ENCODE measurements at places on chromosomes 7 and 10.

- DNase-seq, result no peak
These were observed 8.8 kb upstream of the SLC25A28 start for GRCh38 chr10:99628923-99629624.

DNA sequence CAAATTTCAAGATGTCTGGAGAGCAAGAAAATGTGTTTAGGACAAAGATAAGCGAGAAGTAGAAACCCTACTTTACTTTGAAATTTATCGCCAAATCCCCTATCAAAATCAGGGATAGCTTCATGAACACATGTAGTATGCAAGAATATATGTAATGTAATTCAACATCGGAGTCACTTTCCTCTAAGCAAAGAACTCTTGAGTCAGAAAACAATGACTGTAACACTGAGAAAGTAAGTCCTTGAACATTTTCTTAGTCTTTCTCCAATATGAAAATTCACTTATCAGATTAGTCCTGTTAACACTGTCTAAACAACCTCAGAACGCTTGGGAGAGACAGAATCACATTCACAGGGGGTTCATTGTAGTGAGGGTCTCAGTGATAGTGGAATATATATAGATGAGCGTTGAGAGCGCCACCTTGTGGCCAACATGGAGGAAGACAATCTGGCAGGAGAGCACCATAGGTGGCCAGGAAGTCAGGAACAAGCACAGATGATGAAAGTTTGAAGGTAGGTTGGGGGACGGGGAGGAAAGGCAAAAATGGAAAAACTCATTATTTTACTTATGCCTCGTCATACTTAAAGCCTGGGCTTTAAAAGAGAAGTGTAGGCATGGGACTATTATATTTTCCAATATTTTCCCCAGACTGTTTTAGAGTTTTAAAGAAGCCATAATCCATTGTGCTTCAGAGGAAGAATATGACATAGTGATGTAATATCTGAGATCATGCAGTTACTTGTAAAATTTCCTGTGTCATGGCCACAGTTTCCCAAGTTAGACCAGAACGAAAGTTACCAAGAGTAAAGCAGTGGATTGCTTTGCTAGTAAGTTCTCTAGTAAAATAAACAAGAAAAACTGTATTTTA is 115.5 kb upstream of the GNAI1 start:
- no peak for DNase-seq

DNA sequence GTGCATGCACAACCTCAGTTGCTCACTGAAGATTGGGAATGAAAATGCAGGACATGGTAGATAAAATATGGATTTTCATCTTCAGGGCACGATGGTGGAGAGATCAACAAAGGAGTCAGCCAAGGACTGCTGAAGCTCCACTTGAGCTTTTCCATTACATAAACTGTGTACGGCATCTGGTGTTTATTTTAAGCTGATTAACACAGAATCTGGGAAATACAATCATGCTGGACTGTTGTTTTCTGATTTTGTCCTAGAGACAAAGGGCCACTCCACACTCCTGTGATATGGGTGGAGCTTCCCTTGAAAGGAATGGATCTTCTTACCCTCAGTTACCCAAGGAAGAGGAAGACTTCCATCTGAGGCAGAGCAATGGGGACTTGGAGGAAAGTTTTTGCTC is 120.6 kb downstream of the SAMD9 start:
- no peak for DNase-seq

GRCh38 chr10:17445400-17445998 is 8.9 kb downstream of the ST8SIA6 start:
- no peak for DNase-seq

GRCh38 chr10:102675666-102676533 is 31.6 kb downstream of the TRIM8 start:
- no peak for DNase-seq

- no peak for DNase-seq
These were observed 129.6 kb upstream of the MKLN1 start for GRCh38 chr7:131197920-131198615.

GRCh38 chr7:88046839-88047573 is 113.0 kb downstream of the ADAM22 start:
- DNase-seq, result no peak

- no peak for DNase-seq
These were observed 158.5 kb downstream of the CACNA2D1 start for GRCh38 chr7:82284936-82285519.

- DNase-seq, result no peak
These were observed 8.3 kb downstream of the MNX1 start for GRCh38 chr7:157001920-157002818.

DNA sequence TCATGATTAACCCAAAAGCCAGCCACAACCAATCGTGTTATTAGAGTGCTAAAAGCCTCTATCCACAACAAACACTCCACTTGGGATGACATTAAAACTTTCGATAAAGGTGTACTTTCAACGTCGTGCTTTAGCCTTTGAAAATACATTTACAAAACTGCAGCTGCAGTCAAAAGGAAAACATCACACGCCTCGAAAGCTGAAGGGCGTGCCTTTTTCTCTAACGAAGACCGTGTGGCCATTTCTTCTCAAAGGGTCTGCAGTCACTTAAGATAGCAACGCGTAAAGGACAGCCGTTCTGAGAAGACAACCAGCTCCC is 1.1 kb downstream of the ARHGAP12 start:
- DNase-seq, result no peak

DNA sequence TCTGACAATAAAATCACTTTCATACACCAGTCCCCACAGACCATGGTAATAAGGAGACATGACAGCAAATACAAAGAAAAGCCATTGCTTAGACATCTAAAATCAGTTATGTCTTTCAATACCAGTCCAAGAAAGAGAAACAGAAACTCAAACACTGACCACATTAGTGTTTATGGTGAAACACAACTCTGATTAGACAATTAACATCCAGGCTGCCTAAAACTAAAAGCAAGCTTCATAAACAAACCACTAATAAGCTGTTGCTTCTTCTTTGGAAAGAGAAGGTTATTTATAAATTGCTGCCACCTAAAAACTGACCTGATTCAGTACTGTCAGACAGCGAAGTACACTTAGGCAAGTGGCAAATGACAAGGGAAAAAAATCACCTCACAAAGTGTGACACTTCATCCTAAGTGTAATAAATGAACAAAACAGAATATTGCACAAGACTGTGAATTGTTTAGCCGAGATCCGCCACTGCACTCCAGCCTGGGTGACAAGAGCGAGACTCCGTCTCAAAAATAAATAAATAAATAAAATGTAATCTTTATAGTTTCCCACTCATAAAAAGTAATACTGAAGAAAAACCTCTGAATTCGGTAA is 277.4 kb downstream of the PARD3 start:
- no peak for DNase-seq

DNA sequence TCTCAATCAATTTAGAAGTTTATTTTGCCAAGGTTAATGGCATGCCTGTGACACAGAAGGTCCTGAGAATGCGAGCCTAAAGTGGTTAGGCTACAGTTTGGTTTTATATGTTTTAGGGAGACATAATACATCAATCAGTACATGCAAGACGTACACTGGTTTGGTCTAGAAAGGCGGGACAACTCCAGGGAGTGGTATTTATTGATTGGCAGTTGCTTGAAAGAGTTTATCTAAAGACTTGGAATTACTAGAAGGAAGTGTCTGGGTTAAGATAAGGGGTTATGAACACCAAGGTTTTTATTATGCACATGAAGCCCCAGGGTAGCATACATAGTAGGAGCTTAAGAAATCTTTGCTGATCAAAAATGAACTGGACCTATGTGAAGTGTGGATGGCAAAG is 21.5 kb downstream of the NPVF start:
- no peak for DNase-seq

DNA sequence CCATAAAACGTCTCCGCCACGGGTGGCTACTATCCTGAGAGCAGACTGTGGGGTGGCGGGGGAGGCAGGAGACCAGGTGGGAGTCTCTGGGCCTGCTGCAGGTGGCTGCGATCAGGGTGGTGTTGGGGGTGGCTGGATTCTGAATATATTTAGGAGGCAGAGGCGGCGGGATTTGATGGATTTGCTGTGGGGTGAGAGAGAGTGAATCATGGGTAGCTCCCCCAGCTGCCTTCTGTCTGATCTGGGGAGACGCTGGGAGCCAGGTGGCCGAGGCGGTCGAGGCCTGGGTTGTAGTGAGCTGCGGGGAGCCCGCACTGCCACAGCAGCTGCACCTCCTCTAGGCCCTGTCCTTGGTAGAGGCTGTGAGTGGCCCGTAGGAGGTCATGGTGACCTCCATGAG is 48.2 kb upstream of the PFKFB3 start:
- DNase-seq, result no peak

GRCh38 chr10:26216585-26217395 is at the start of gene GAD2:
GAD2 (plus strand) TSS chr10:26216774; CDS start chr10:26216810, 36 bp downstream.
- no peak for DNase-seq

DNA sequence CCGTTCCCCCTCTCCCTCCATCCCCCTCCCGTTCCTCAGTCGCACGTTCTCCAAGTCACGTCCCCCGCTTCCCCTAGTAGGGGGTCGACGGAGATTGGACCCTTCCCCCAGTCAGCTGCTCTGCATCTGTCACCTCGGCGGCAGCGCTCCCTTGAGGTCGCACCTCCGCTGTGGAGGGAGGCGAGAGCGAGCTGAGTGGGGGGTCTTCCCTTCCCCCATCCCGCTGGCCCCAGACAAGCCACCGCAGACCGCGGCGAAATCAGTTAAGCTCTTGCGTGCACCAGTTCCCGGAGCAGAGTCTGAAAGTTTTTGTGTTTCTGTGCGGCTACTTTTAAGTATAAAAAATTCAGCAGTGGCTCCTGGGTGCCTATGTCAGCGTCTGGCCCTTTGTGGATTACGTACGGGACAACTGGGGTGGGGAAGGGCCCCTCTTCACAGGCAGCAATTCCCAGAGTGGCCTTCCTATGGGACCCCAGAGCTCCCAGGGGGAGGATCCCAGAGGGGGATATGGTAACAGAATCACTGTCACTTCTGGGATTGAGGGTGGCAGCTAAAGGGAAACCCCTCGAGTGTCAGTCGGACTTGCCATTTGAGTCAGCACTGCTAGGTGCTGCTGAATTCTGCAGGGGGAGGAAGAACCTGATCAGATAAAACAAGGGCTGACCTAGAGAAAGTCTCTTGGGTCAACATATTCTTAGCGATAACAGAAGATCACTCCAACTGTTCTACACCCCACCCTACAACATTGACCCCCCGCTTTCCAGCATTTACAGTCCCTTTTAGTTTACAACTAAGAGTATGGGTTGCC is 12.5 kb upstream of the DDIT4 start:
- DNase-seq, result no peak

GRCh38 chr7:136230210-136230609 is 253.1 kb upstream of the MTPN start:
- no peak for DNase-seq

- no peak for DNase-seq
These were observed 190.6 kb downstream of the EBF3 start for GRCh38 chr10:129773359-129773990.

- DNase-seq, result no peak
These were observed 2.9 kb upstream of the FGL2 start for GRCh38 chr7:77202481-77202976.

DNA sequence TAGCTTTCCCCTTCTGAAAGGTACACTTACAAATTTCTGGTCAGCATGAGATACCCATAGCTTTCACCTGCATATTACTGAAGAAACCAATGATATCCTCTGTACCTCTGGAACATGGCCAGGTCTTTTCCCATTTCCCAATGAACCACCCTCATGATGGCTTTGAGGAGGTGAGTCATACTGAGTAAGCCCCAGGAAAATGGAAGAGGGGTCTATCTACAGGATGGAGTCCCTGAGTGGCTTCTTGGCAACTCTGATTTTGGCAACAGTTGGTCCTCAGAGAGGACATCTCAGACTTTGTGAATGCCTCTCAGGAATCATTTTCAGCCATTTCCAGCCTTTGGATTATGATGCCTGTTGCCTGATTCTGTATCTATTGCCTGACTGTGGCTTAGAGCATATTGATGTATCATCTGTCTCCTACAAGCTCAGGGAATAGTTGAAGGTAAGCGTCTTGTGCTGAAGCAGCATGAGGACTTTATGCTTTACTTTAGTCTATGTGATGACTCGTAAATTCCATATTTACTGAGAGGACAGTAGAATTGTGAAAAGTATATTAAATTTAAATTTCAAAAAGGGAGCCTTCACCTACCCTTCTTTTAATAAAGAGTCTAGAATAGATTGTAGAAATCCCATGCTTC is 84.7 kb upstream of the DKK1 start:
- DNase-seq, result no peak

DNA sequence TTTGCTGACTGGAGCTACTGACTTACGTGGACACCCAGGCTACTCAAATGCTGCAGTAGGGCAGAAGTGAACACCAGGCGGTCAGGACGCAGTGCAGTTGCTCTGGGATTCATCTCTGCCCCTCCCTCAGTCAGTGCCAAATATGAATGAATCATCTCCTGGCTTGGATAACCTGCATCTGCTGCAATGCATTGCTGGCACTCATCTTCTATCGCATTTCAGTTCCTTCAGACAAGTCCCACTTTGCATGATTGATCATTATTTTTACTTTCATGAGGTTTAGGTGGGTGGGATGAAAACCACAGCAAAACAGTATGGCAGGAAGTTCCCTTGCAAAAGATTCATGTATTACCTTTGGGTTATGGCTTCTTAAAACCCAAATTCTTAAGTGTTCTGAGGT is 224.6 kb upstream of the NRP1 start:
- no peak for DNase-seq

DNA sequence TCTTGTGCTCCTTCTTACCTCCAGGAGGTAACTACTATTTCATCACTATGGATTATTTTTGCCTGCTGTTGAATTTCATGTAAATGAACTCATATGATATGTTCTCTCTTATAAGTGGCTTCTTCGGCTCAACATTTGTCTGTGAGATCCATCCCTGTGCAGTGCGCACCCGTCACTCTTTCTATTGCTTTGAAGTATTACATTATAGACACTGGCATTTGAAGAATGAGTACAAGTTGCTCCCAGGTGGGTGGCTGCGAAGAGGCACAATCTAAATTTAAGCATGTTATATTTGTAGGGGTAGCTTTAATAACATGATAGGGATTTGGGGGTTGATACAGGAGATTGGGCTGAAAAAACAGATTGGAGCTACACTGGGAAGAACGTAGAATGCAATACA is 809.7 kb downstream of the CCSER2 start:
- no peak for DNase-seq

GRCh38 chr10:132627666-132628531 is 90.3 kb downstream of the INPP5A start:
- no peak for DNase-seq

DNA sequence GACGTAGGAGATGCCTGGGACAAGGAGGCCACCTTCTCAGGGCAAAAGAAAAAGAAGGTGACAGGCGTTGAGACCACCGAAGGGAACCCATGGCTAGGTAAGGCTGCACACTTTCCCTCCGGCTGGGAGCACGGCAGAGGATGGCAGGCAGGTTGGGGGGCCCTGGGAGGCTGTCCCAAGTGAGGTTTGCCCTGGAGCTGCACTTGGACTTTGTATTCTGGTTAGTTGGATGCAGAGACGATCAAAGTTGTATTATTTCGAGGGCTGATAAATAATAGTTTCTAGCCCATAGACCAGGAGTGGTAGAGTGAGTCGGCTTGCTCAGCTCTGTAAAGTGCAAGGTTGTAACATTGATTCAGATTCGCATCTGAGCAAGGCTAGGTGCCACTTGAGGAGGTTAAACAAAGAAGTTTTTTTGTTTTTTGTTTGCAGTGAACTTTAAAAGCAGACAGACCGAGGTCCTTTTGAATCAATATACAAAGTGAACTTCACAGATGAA is 608 bp downstream of the ENTPD7 start:
- no peak for DNase-seq

GRCh38 chr7:29527505-29528108 is 36.0 kb upstream of the PRR15 start:
- no peak for DNase-seq

All from stimulated activated CD8-positive, alpha-beta memory T cell treated with anti-CD3 and anti-CD28 coated beads, Interleukin-15, amount 100 ng/mL, for 4 hours (primary cell).